ENCODE measurements at places on chromosomes 3 and 15.

DNA sequence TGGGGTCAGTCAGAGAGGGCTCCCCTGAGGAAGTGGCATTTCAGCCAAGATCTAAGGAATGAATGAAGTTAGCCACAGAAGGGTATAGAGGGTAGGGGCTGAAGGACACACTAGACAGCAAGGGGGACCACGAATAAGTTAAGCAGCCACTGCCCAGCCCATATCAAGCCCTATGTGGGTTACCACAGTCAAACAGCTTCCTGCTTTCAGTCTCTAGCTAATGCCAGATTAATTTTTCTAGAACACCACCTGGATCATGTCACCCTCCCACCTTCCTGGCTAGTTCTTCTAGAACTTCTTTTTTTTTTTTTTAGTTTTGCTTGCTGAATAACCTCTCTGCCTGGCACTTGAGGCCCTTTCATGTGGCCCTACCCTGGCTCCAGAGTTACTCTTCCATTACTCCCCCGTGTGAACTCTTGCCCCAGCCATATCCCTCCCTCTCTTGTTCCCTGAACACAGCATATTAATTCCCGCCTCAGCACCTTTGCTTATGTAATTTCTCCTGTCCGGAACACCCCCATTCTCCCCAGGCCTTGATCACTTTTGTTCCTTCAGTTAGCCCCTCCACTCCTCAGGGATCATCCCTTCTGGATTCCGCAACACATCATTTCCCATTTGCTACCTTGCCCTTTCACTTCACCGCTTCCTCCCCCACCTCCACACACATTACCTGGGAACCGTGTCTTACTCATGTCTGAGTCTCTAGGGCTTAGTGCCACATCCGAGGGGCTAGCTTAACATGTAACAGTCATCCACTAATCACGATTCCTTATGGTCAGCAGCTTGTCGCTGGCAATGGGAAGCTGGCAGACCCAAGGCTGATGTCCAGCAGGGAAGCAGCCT, 20.6 kb upstream of the BNC1 start:
- no peak for DNase-seq

DNA sequence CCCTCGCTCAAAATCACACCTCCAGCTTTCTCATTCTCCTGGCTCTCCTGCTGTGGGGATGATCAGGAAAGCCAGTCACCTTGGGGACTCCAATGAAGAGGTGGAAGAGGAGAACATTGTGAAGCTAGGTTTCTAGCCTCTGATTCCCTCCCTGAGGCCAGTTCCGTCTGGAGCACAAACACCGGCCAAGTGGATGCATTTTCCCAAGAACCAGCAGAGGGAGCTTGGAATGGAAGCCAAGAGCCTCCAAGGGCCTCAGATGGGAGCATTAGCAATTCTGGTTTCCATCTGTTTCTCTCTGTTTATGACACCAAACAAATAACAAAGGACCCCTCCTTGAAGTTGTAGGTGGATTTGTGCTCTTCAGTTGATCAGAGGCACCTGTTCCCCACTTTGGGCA, 40.6 kb upstream of the NMNAT3 start:
- no peak for DNase-seq

DNA sequence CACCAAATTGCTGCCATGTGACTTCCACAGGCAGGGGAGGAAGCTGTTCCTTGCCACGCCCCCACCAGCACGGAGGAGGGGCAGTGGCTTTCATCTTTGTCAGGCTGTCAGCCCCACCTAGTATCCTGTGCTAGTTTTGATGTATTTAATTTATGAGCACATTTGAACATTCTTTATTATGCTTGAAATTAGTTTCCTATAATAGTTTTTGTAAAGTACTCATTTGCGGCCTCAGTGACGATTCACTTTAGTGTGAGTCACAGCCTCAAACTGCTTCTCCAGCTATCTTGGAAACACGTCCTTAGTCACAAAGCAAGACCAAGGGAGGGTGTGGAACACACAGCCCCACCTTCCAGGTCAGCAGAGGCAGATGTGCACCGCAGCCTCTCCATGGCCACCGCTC, 239.9 kb upstream of the ATP10A start:
- DNase-seq: no peak

DNA sequence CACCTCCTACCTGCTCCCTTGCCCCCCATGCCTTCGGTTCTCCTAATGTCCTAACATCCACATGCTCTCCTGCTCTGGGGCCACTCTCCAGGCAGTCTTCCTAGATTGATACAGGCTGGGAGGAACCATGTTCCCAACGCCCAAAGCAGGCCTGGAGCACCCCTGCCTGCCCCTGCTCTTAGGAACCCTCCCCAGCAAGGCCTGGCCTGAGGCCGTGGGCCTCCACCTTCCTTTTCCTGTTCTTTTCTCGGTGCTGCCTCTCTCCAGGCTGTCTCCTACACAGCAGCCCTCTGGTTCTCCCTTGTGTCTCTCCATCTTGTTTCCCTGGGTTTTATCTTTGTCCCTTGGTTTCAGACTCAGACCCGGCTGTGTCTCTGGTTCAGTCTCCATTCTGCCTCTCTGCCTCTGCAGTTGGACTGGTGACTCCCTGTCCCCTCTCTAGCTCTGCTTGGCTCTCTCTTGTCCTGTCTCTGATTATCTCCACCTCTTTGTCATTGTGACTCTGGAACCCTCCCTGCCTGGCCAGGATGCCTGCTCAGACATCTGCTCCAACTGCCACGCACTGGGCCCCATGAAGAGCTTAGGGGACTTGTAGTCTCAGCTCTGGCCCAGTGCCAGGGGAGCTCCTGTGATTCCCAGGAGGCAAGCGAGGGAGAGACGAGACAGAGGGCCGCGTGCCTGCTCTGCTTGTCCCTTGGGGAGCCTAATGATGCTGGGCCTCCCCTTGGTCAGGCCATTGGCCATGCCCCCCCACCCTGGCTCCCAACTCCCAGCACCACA, 26.0 kb upstream of the RPL29 start:
- DNase-seq: no peak

DNA sequence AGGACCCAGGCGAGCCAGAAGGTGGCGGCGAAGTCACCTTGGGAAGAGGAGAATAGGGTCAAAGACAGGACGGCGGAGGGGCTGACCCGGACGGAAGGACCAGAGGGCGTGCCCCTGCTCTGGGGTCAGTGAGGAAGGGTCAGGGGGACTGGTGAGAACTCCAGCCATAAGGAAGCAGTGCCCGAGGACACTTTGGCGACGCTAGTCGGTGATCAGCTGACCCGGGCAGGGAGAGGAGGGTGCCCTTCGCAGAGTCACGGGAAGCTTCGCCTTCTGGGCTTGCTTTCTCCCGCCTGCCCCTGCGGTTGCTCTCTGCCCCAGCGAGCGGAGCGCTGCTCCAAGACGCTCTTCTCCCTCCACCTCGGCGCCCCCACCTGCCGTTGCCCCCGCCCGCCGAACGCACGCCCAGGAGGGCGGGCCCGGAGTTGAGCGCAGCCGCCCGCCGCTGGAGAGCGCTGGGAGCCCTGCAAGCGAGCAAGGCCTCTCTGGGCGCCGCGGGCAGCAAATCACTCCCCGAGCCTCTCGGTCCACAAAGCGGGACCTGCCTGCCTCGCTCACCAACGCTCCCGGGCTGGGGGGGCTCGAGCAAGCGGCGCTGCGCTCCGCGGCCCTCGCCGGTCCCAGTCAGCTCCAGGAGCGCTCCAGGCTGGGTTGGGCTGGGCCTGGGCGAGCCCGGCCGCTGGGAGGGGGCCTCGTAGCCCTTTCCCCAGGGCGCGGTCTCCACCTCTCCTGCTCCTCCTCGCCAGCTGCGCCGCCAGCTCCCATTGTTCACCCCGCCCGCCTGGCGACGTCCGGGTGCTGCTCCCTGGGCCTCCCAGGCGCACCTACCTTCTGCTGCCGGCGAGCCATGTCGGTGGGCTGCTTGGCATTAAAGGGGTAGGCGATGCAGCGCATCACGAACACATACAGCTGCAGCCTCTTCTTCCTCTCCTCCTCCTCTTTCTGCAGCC, 1.2 kb downstream of the CADPS start:
- DNase-seq: no peak

- no peak for DNase-seq
Observed at GRCh38 chr3:144437989-144438388, 466.4 kb downstream of the DIPK2A start.

DNA sequence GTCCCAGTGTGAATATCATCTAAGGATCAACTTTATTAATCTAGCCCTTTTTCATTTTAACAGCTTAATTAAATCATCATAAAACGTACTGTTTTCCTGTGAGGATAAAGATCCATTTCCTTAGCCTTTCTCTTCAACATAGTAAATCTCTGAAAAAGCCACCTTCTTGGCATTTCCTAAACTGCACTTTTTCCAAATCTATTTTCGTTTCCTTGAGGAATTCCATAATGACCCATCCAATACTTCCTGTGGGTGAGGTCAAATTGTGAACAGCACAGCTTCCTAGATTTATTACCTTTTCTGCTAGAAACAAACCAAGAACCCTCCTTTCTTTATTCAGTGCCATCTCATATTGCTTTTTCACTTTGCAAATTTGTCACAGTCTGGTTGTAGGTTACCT, 129.4 kb upstream of the CNTN4 start:
- DNase-seq: no peak

All from T-helper 2 cell treated with Interferon-gamma antibody and Interleukin-4, amounts not matched to agents 5 μg/mL and 100 μg/mL, for 36 hours (primary cell).